Small intestine (tissue), 16 donors: ENCODE measurements at places on chromosomes 12 and 14. TPM values are rescaled to one million over a fixed set of nuclear protein-coding genes. Genes with fewer than 3 reads are reported as not detected.

- no peaks in the 10 kb centered on the region for H3K36me3 ChIP-seq
- H3K4me3 ChIP-seq: no peak overlapping the region
- H3K4me1 ChIP-seq: no peaks in the 10 kb centered on the region
- DNase-seq: no peak
- no peak overlapping the region for H3K27ac ChIP-seq
Measured at GRCh38 chr14:100603341-100604120, 16.3 kb upstream of the BEGAIN start.

GRCh38 chr12:40735551-40736230, 43.5 kb downstream of the CNTN1 start:
- H3K4me1 ChIP-seq: no peaks in the 10 kb centered on the region
- no peaks in the 10 kb centered on the region for H3K36me3 ChIP-seq
- H3K27me3 ChIP-seq: no peaks in the 10 kb centered on the region
- no peak overlapping the region for H3K4me3 ChIP-seq
- H3K27ac ChIP-seq: no peak overlapping the region
- no peak for DNase-seq

PTPN21 gene
- polyA plus RNA-seq: 4.7 TPM

OVCH1 gene
- 0.24 TPM for polyA plus RNA-seq
